ENCODE measurements at places on chromosomes 7 and 10.
A peak's percentile ranks its signal among the peaks of the same experiment; 100 is the strongest.

GRCh38 chr7:132109769-132110168 is 466.5 kb downstream of the PLXNA4 start:
- H3K27me3 ChIP-seq, result no peaks in the 10 kb centered on the region
- no peaks in the 10 kb centered on the region for H3K4me1 ChIP-seq
- H3K4me3 ChIP-seq, result no peak overlapping the region
- H3K36me3 ChIP-seq, result no peaks in the 10 kb centered on the region

- peaks cover 21% of the 10 kb centered on the region for H3K4me1 ChIP-seq
- H3K4me3 ChIP-seq, result no peak overlapping the region
- no peak for DNase-seq
- H3K36me3 ChIP-seq, result no peaks in the 10 kb centered on the region
Observed at GRCh38 chr10:110746254-110746826, 102.2 kb downstream of the RBM20 start.

DNA sequence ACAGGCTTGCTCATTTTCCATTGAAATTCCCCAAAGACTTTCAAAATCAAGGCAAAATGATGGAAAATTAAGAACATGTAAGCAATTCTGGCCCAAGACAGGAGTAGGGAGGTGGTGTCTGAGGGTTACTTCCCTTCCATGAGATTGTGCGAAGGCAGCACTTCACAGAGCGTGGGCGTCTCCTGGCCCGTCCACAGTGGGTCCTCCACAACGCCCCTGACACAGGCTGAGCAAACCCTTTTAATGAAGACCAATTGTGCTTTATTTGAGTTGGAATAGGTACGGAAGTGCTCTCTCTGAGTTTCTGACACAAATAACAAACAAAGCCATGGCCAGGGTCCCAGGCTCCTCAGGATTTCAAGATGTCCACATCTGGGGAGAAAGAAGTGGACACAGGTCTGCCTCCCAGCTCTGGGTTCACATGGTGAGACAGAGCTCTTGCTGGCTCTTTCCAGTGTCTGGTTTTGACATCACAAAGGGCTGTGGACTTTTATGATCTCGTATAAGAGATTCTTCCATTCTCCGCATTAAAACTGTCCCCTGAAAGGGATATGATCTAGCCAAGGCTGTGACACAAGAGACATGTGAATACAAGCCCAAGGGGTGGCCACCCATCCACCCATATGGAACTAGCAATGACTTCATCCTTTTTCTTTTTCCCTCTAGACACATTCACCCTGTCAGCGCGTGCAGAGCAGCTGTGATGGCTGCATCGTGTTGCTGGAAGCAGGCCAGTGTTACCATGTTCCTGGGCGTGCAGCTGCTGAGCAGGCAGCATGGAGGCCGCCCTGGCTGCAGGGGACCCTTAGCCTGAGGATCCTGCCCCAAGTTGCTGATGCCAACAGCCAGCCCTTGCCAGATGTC is 145.6 kb downstream of the ADAM12 start:
- H3K27ac ChIP-seq, result no peak overlapping the region
- DNase-seq, result no peak
- no peaks in the 10 kb centered on the region for H3K36me3 ChIP-seq
- H3K4me3 ChIP-seq, result no peak overlapping the region
- H3K4me1 ChIP-seq, result peaks cover 5% of the 10 kb centered on the region
- H3K27me3 ChIP-seq, result no peaks in the 10 kb centered on the region

- no peaks in the 10 kb centered on the region for H3K27me3 ChIP-seq
- no peaks in the 10 kb centered on the region for H3K4me1 ChIP-seq
- no peak overlapping the region for H3K27ac ChIP-seq
- no peak overlapping the region for H3K4me3 ChIP-seq
- no peaks in the 10 kb centered on the region for H3K36me3 ChIP-seq
- no peak for DNase-seq
Observed at GRCh38 chr10:114967071-114967470, 29.1 kb downstream of the TRUB1 start.

GRCh38 chr10:55058800-55059199 is 257.8 kb upstream of the PCDH15 start:
- H3K36me3 ChIP-seq, result no peaks in the 10 kb centered on the region
- no peak for DNase-seq
- no peak overlapping the region for H3K4me3 ChIP-seq
- H3K27ac ChIP-seq, result no peak overlapping the region
- no peaks in the 10 kb centered on the region for H3K27me3 ChIP-seq

DNA sequence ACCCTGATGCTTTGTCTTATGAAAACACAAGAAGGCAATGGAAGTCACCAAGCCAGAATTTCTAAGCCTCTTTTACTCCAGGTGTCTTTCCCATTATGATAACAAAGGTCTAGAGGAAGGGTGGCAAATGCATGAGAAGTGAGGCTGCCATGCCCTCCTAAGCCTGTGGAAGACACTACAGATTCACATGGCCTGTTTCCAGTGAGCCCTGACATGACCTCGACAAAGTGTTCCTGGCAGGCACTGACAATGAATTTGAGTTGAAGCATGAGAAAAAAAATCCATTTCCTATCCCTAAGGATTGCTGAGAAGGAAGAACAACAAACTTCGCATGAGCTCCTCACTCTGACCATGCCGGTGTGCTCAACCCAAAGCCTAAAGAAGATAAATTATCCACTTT is 268.0 kb downstream of the HTR7 start:
- H3K4me1 ChIP-seq, result no peaks in the 10 kb centered on the region
- no peaks in the 10 kb centered on the region for H3K36me3 ChIP-seq
- no peaks in the 10 kb centered on the region for H3K27me3 ChIP-seq
- no peak overlapping the region for H3K4me3 ChIP-seq

DNA sequence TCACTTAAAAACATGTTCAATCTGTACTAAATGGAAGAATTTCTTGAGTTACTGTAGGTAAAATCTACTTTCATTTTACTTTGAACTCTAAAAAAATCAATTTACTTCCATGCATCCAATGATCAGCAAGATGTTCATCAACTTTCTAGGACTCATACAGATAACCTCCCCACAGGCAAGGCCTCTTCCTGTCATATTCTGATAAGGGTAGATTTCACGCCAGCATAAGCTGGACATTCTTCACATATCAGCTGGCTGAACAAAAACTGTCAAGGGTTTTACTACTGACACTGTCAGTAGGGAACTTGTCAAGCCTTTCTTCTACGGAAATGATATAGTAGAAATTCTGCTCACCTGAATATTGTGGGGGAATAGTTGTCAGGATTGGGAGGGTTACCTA is 244.9 kb downstream of the THSD7A start:
- no peaks in the 10 kb centered on the region for H3K4me1 ChIP-seq
- H3K27ac ChIP-seq, result no peak overlapping the region
- H3K27me3 ChIP-seq, result no peaks in the 10 kb centered on the region
- DNase-seq, result no peak
- no peaks in the 10 kb centered on the region for H3K36me3 ChIP-seq

DNA sequence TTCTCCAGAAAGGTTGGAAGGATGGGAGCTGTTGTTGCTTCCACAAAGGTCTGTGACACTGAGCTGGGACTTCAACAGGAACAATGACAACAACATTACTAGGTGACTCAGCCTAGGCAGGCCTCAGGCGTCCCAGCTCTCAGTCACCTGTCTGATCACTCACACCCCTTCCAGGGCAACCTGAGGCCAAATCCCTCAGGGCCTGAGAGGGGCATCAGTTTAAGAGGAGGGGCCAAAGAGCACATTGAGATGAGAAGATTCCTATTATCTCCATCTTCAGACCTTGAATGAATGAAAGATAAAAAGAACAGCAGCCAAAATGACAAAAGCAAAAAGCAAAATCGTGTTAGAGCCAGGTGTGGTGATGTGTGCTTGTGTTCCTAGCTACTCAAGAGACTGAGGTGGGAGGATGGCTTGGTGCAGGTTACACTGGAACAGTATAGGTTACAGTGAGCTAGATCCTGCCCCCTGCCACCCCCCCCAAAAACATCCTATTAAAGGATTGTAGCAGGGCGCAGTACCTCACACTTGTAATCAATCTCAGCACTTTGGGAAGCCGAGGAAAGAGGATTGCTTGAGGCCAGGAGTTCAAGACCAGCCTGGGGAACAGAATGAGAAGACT is at the start of gene ATG9B:
Gene ATG9B (minus strand): TSS at position 60 of the 622 bp plus-strand sequence. CDS start 71 bp downstream, outside the sequence.
- no peak for DNase-seq
- H3K27ac ChIP-seq, result peak within 1 kb of the TSS; percentile 60
- peaks cover 48% of the 10 kb centered on the region for H3K4me1 ChIP-seq
- peak within 1 kb of the TSS; percentile 12 for H3K4me3 ChIP-seq
- H3K27me3 ChIP-seq, result no peaks in the 10 kb centered on the region

GRCh38 chr7:27125986-27126394 is 4.6 kb downstream of the HOXA4 start:
- H3K4me3 ChIP-seq, result no peak overlapping the region
- DNase-seq, result no peak
- H3K36me3 ChIP-seq, result no peaks in the 10 kb centered on the region
- no peaks in the 10 kb centered on the region for H3K27me3 ChIP-seq

Data from esophagus squamous epithelium (tissue), 5 donors.